Type B pancreatic cell (in vitro differentiated cells): ENCODE measurements at places on chromosomes 2 and 18. TPM values are rescaled to one million over a fixed set of nuclear protein-coding genes. Genes with fewer than 3 reads are reported as not detected.

GRCh38 chr18:24003903-24004640 lies 10.5 kb upstream of the TTC39C start:
- no peak overlapping the region for H3K27ac ChIP-seq
- no peak overlapping the region for H3K4me3 ChIP-seq
- peaks cover under 1% of the 10 kb centered on the region for H3K4me1 ChIP-seq
- no peak for DNase-seq

DNA sequence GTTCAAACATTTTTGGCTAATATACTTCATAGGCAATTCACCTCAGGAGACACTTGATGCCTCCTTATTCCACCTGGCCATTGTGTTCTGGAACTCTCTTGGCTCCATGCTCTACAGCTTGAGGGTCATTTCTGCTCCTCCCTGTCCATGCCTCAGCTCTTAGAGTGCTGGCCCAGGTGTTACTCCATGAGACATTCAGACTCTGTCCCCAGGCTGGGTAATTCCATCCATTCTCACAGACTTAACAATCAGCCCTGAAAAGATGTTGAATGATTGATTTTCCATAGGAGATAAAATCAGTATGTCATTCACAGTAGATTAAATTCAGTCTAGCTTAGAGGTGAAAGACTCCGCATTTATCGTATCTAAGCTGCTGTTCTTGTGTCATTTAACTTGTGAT lies 168.6 kb upstream of the CWC22 start:
- DNase-seq = no peak
- H3K27me3 ChIP-seq = no peaks in the 10 kb centered on the region
- no peak overlapping the region for H3K27ac ChIP-seq
- H3K36me3 ChIP-seq = no peaks in the 10 kb centered on the region

GRCh38 chr2:219421323-219421722 lies 3.1 kb downstream of the DES start:
- no peak overlapping the region for H3K4me3 ChIP-seq
- DNase-seq = no peak
- no peaks in the 10 kb centered on the region for H3K36me3 ChIP-seq
- H3K4me1 ChIP-seq = peaks cover 4% of the 10 kb centered on the region
- no peak overlapping the region for H3K27ac ChIP-seq
- peaks cover 31% of the 10 kb centered on the region for H3K27me3 ChIP-seq

- peak overlapping the region; percentile 51 for H3K4me3 ChIP-seq
- peaks cover 9% of the 10 kb centered on the region for H3K36me3 ChIP-seq
- H3K4me1 ChIP-seq = peaks cover 16% of the 10 kb centered on the region
- no peak for DNase-seq
- no peak overlapping the region for H3K27ac ChIP-seq
These were observed 1.9 kb upstream of the SPOPL start for GRCh38 chr2:138499684-138500083.

DNA sequence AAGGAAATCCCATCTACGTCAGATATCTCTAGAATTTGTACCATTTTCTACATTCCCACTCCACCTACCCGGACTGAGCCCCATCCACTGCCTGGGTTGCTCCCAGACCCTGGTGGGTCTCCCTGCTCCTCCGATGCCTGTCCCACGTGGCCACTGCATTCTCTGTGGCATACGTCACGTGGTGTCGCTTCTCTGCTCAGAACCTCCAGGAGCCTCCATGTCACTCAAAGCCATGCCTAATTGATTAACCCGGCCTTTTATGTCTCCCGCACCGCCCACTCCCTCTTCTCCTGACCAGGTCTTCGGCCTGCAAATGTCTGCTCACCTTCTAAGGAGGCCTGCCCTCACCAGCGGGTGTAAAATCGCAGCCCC lies 176.6 kb downstream of the HDAC4 start:
- no peaks in the 10 kb centered on the region for H3K36me3 ChIP-seq
- H3K27me3 ChIP-seq = no peaks in the 10 kb centered on the region
- no peak for DNase-seq
- H3K27ac ChIP-seq = peak overlapping the region; percentile 13
- peak overlapping the region; percentile 57 for H3K4me3 ChIP-seq
- peaks cover 55% of the 10 kb centered on the region for H3K4me1 ChIP-seq

GRCh38 chr2:135986507-135986906 lies 1.1 kb upstream of the DARS1 start:
- DNase-seq = no peak
- H3K36me3 ChIP-seq = peaks cover 3% of the 10 kb centered on the region
- peak overlapping the region; percentile 97 for H3K4me3 ChIP-seq
- H3K27me3 ChIP-seq = no peaks in the 10 kb centered on the region
- H3K4me1 ChIP-seq = peaks cover 9% of the 10 kb centered on the region

GRCh38 chr2:32668254-32668653 lies 40.4 kb downstream of the TTC27 start:
- H3K4me3 ChIP-seq = no peak overlapping the region
- no peak for DNase-seq
- peaks cover 20% of the 10 kb centered on the region for H3K36me3 ChIP-seq
- no peaks in the 10 kb centered on the region for H3K27me3 ChIP-seq
- no peak overlapping the region for H3K27ac ChIP-seq
- H3K4me1 ChIP-seq = no peaks in the 10 kb centered on the region

DNA sequence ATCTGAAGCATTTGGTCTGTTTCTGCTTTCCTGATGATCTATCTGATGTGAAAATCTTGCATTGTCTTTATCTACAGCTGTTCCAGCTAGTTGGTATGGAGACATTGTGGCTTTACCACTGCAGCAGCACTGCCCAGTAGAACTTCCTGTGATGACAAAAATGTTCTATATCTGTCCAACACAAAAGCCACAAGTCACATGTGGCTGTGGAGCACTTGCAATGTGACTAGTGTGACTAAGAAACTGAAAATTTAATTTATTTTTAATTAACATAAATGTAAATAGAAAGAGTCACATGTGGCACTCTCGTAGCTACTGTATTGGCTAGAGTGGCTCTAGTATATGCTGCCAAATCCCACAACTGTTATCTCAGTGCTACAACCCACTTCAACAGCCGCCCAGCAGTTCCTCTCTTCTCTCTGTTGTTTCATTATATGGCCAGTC lies 425.7 kb downstream of the SETBP1 start:
- H3K4me3 ChIP-seq = no peak overlapping the region
- peaks cover 4% of the 10 kb centered on the region for H3K27me3 ChIP-seq
- no peak for DNase-seq
- H3K27ac ChIP-seq = no peak overlapping the region
- H3K36me3 ChIP-seq = no peaks in the 10 kb centered on the region

- no peak overlapping the region for H3K4me3 ChIP-seq
- H3K4me1 ChIP-seq = peaks cover 9% of the 10 kb centered on the region
- peaks cover 11% of the 10 kb centered on the region for H3K36me3 ChIP-seq
- H3K27me3 ChIP-seq = no peaks in the 10 kb centered on the region
- no peak overlapping the region for H3K27ac ChIP-seq
These were observed 321.4 kb downstream of the ALK start for GRCh38 chr2:29599946-29600345.

- peaks cover 24% of the 10 kb centered on the region for H3K4me1 ChIP-seq
- no peaks in the 10 kb centered on the region for H3K36me3 ChIP-seq
- no peak for DNase-seq
- H3K27me3 ChIP-seq = no peaks in the 10 kb centered on the region
- no peak overlapping the region for H3K4me3 ChIP-seq
These were observed 261.5 kb downstream of the TRIB2 start for GRCh38 chr2:12978066-12978835.

DNA sequence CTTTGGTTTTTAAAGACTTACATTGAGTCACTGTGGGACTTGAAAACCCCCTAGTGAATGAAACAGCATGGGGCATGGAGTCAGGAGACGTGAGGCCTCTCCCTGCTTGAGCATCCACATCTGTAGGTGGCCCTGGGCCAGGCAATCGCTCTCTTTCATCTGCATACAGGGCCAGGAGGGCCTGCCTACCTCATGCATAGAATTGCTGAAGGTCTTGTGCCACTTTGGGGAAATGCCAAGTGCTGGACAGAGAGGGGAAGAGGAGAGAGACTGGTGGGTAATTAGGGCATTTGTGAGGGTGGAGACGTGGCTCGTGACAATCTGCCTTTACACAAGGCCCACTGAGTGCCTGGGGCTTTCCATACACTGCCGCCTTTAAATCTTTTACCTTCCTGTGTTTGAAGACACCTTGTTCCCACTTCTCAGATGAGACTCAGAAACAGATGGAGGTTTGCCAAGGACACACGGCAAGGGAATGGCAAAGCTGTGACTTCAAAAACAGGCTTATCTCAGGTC lies 322.2 kb upstream of the HS6ST1 start:
- peaks cover 25% of the 10 kb centered on the region for H3K4me1 ChIP-seq
- H3K4me3 ChIP-seq = no peak overlapping the region
- no peaks in the 10 kb centered on the region for H3K36me3 ChIP-seq
- peak; percentile 29 for DNase-seq
- peaks cover 5% of the 10 kb centered on the region for H3K27me3 ChIP-seq

GRCh38 chr18:79684283-79684631 lies 4.7 kb downstream of the CTDP1 start:
- no peak overlapping the region for H3K27ac ChIP-seq
- H3K27me3 ChIP-seq = no peaks in the 10 kb centered on the region
- H3K36me3 ChIP-seq = no peaks in the 10 kb centered on the region
- no peak overlapping the region for H3K4me3 ChIP-seq
- no peak for DNase-seq

DNA sequence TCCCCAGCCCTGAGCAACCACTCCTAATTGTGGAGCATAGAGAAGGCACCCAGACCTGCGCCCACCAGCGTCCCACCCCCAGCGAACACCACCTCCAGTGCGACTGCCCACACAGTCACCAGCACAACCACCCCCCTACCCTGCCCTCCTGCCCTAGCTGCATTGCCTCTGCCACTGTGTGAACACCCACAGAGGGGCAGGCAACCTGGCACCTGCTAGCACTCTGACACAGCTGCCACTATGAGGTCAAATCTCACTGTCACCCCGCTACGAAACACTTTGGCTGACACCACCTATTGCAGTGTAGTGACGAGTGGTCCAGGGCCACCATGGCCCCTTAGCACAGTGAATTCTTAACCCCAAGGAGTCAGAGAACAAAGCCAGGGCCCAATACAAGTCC lies 14.1 kb upstream of the EIF2AK3 start:
- no peak overlapping the region for H3K4me3 ChIP-seq
- H3K36me3 ChIP-seq = no peaks in the 10 kb centered on the region
- no peaks in the 10 kb centered on the region for H3K27me3 ChIP-seq
- no peak overlapping the region for H3K27ac ChIP-seq
- no peak for DNase-seq

GRCh38 chr2:7499018-7499417 lies 581.8 kb downstream of the RNF144A start:
- DNase-seq = no peak
- no peaks in the 10 kb centered on the region for H3K36me3 ChIP-seq
- no peak overlapping the region for H3K4me3 ChIP-seq

DNA sequence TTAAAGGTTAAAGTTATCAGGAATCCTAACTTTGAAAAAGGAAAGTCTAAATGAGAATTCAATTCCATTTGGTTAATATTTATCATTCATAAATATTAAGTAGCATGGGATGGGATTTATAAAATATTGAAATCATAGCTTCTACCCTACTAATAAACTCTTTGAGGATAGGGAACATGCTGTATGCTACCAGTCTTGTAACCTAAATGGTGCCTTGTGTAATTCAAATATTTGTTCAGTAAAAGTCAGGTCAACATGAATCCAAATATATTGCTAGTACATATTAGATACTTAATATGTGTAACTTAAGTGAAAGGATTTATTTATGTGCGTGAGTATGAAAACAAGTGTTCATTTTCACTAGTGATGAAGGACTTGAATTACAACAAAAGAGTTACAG lies 94.1 kb downstream of the CAMKMT start:
- no peaks in the 10 kb centered on the region for H3K27me3 ChIP-seq
- no peak for DNase-seq
- no peaks in the 10 kb centered on the region for H3K4me1 ChIP-seq
- no peak overlapping the region for H3K27ac ChIP-seq

- H3K4me3 ChIP-seq = no peak overlapping the region
- peaks cover 11% of the 10 kb centered on the region for H3K4me1 ChIP-seq
- no peak for DNase-seq
- peaks cover 2% of the 10 kb centered on the region for H3K27me3 ChIP-seq
These were observed 107.3 kb upstream of the SLC8A1 start for GRCh38 chr2:40559175-40559574.

- H3K4me1 ChIP-seq = no peaks in the 10 kb centered on the region
- peaks cover 11% of the 10 kb centered on the region for H3K27me3 ChIP-seq
- no peak overlapping the region for H3K4me3 ChIP-seq
- H3K36me3 ChIP-seq = no peaks in the 10 kb centered on the region
- DNase-seq = no peak
- H3K27ac ChIP-seq = no peak overlapping the region
These were observed 4.1 kb downstream of the SCYGR1 start for GRCh38 chr2:227383686-227384085.

GRCh38 chr18:25250474-25250851 lies 101.5 kb downstream of the ZNF521 start:
- no peaks in the 10 kb centered on the region for H3K27me3 ChIP-seq
- no peak overlapping the region for H3K27ac ChIP-seq
- no peak overlapping the region for H3K4me3 ChIP-seq
- peaks cover 6% of the 10 kb centered on the region for H3K36me3 ChIP-seq

DNA sequence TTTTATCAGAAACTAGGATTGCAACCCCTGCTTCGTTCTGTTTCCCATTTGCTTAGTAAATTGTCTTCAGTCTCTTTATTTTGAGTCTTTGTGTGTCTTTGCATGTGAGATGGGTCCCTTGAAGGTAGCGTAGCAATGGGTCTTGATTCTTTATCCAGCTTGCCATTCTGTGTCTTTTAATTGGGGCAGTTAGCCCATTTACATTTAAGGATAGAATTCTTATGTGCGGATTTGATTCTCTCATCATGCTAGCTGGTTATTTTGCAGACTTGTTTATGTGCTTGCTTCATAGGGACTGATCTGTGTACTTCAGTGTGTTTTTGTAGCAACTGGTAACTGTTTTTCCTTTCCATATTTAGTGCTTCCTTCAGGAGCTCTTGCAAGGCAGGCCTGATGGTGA lies 73.5 kb downstream of the EPC2 start:
- peaks cover 27% of the 10 kb centered on the region for H3K4me1 ChIP-seq
- H3K27ac ChIP-seq = peak overlapping the region; percentile 7
- no peak for DNase-seq
- no peaks in the 10 kb centered on the region for H3K27me3 ChIP-seq
- H3K4me3 ChIP-seq = no peak overlapping the region

Gene POMC
- total RNA-seq = 0.87 and 1.5 TPM in 2 replicates

Gene NYAP2
- 0.46 and 1.00 TPM in 2 replicates for total RNA-seq

Gene TMEM182
- 4.2 and 5.8 TPM in 2 replicates for total RNA-seq

Gene TXNL4A
- 103 and 126 TPM in 2 replicates for total RNA-seq

Gene TPO
- 0.31 TPM in 1 of 2 replicates, not detected in the other for total RNA-seq

Gene RNF152
- 23.6 and 28.9 TPM in 2 replicates for total RNA-seq

Gene SKOR2
- total RNA-seq = 0.81 and 0.87 TPM in 2 replicates

Gene INPP5D
- total RNA-seq = 18.3 and 40.8 TPM in 2 replicates

Gene NLRC4
- not detected in 2 replicates for total RNA-seq

Gene IL1F10
- not detected in 2 replicates for total RNA-seq

Gene GPR45
- total RNA-seq = not detected in 2 replicates

Gene UGT1A9
- not detected in 2 replicates for total RNA-seq
